ENCODE measurements at places on chromosomes 6 and 20.
A peak's percentile ranks its signal among the peaks of the same experiment; 100 is the strongest.

GRCh38 chr6:73614802-73615201, 39.0 kb downstream of the SLC17A5 start:
- DNase-seq, result no peak

GRCh38 chr6:136146130-136146529, 104.0 kb downstream of the MTFR2 start:
- no peak for DNase-seq

GRCh38 chr6:36197739-36198221, 1.2 kb downstream of the BRPF3 start:
- DNase-seq, result no peak

GRCh38 chr6:144379356-144379755, 94.2 kb downstream of the UTRN start:
- no peak for DNase-seq

- peak; percentile 90 for DNase-seq
Measured at GRCh38 chr6:36442671-36443470, at the start of the genes KCTD20 and PXT1. TSS of gene KCTD20 (plus strand) at chr6:36443000. CDS start at chr6:36470098, 27,098 bp downstream. TSS of gene PXT1 (minus strand) at chr6:36442854. CDS start at chr6:36426082, 16,772 bp downstream.

DNA sequence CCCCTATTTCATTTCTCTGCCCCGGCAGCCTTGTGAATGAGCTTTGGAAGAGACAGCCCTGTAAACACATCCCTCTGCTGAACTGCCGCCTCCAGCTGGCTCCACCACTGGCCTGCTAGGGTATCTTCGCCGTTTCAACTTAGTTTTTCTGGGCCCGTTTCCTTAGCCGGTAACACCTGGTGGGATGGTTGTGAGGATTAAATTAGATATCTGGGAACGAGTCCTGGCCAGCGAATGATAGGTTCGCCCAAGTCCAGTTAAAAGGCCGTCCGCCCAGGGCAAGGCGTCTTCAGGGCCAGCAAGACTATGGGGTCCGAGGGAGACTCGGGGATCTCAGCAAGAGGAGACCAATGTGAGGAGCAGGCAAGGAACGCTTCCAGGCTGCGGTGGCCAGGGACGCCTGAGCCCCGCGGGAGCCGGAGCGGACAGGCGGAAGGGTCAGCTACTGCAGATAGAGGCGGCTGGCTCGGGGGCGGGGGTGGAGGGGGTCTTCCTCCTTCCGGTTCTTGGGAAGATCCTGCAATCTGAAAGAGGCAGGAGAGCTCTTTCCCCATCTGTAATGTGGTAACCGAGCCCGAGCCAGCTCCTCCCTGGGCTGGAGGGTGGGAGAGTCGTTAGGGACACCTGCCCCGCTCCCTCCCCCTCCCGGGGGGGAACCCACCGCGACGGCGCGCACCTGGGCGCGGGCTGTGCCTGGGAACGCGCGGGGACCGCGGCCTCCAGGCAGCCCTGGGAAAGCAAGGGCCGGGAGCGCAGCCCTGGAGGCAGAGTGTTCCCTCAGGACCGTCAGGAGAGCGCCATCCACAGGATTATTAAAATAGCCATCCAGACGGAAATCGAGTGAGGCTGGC, 4.5 kb upstream of the PTCRA start:
- no peak for DNase-seq

- no peak for DNase-seq
Measured at GRCh38 chr6:101537753-101538316, 144.3 kb downstream of the GRIK2 start.

DNA sequence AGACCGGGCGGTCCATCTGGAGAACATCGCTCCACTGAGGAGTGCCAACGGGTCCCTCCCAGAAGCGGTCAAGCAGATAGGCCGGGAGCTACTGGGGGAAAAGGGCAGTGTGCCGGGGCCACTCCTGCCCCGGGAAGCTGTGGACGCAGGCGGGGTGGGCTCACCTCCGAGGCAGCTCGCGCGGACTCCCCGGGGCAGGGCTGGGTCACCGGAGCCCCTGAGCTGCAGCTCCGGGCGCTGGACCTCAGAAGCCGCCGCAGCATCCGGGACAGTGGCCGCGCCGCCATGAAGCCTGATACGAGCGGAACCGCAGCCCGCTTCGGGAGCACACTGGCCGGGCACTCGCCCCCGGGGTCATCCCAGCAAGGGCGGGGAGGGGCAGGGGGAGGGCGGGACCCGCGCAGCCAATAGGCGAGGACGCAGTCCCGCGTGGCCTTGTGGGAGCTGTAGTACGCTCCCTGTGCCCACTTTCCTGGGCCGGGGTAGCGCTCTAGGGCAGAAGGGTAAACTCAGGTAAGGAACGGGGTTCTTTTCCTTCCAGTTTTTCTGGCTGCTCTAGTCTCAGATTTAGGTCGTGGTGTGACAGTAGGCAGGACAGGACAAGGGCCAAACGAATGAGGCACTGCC, at the start of gene MOCS1:
Gene MOCS1 (minus strand): TSS at position 332 of the 627 bp plus-strand sequence. CDS start 45 bp downstream, at position 287.
- no peak for DNase-seq

DNA sequence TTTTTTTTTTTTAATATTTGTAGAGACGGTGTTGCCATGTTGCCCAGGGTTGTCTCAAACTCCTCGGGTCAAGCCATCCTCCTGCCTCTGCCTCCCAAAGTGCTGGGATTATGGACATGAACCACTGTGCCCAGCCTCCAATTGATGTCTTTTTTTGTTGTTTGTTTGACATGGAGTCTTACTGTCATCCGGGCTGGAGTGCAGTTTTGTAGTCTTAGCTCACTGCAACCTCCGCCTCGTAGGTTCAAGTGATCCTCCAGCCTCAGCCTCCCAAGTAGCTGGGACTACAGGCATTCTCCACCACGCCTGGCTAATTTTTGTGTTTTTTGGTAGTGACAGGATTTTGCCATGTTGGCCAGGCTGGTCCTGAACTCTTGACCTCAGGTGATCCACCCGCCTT, 9.4 kb upstream of the MROH8 start:
- no peak for DNase-seq

GRCh38 chr6:134230940-134231339, 87.0 kb downstream of the SGK1 start:
- DNase-seq, result no peak

DNA sequence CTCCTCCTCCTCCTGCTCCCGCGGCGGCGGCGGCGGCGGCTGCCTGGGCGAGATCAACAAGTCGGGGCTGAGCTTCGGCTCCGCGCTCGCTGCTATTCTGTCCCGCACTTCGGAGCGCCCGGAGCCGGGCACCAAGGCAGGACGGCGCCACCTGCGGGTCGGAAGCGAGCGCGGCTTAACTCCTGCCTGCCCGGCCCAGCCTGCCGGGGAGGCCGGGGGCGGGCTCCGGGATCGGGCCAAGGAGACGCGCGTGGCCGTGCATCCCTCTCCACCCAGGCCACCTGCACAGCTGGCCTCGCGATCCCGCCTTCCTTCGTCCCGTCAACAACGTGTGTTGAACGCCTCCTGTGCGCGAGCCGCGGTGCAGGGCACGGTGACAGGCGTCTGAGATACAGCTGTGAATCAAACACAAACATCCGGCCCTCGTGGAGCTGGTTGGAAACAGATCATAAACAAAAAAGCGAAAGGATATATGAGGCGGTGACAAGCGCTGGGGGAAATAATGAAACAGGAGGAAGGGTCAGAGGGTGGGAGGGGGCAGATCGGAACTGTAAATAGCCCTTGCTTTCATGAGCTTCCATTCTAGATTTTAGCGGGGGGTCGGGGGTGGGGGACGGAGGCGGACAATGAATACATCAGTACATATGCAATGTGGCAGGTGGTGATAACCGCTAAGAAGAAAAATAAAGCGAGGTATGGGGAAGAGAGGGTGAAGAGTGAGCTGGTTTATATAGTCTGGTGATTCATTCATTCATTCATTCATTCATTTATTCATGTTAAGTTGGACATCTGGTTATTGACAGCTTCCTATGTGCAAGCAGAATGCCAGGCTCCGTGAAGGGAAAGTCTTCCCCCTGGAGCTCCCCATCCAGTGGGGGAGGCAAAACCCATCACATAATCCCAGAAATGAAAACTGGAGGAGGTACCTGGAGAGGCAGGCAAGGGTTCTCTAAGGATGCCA, 2.0 kb upstream of the KCNB1 start:
- no peak for DNase-seq

DNA sequence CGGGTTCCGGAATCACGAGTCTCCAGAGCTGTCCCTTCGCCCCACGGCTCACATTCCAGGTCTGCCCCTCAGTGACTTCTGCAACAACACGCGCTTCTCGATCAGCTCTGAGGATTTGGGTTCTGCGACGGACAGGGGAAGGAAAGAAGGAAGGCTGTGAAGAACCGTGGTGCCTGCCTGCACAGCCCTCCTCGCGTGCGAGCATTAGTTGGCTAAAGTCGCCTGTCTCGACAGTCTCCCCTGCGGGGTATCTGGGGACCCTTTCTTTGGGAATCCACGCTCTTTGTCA, 23.1 kb downstream of the VPS52 start:
- DNase-seq, result no peak

- DNase-seq, result peak; percentile 76
Measured at GRCh38 chr6:31497531-31498476, at the start of gene MICB. TSS of gene MICB (plus strand) at chr6:31498145. CDS start at chr6:31498194, 49 bp downstream.

DNA sequence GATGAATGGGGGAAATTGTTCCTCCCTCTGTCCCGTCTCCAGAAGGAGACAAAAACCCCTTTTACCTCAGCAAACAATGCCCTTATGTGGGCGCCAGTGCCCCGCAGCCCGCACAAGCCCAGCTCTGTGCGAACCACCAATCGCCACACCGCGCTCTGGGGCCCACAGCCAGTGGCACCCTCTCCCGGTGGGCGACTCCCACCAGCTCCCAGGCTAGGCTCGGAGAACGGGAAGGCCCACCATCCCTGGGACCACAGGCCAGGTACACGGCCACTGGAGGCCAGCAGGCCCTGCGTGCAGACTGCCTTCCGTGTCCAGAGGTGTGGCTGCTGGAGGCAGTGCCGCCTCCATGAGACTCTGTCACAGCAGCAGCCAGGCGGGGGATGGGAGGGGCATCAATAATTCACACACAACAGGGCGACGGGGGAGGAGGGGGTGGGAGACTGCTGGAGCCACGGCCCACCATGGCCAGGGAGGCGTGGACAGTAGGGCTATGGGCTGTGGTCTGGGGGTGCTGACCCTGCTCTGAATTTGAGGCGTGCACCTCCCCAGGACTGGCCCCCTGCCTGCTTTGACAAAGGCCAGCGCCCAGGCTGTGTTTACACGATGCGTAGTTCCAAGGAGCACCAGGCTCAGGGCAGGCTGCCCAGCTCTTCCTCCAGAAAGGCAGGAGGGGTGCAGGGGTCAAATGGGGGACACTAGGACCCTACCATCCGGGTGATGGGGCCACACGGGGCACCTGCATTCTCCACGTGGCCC, 105.7 kb downstream of the ASXL1 start:
- no peak for DNase-seq

GRCh38 chr6:131823276-131823902, 15.6 kb downstream of the ENPP1 start:
- DNase-seq, result no peak

GRCh38 chr20:31707994-31708735, 14.5 kb downstream of the BCL2L1 start:
- DNase-seq, result peak; percentile 61

DNA sequence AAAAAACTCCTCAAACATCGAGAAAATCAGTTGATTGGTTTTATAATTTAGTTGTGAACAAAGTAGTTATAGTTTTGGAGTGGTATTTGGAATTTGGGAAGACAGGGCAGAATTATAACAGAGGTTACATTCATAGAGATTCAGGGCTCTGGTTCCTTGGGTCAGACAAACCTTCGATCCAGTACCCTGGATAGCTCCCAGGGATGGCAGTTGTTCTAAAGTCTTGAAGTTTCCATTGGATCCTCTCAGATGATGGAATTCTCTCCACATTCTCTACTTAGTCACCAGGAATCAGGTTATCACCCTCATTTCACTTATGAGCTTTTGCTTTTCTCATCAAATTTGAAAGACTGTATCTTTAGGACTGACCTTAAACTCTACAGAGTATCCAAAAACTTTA, 285.1 kb downstream of the CENPW start:
- no peak for DNase-seq

- DNase-seq, result no peak
Measured at GRCh38 chr20:37382482-37383120, 36.7 kb downstream of the SRC start.

GRCh38 chr20:37640600-37641561, 52.9 kb upstream of the CTNNBL1 start:
- DNase-seq, result no peak

DNA sequence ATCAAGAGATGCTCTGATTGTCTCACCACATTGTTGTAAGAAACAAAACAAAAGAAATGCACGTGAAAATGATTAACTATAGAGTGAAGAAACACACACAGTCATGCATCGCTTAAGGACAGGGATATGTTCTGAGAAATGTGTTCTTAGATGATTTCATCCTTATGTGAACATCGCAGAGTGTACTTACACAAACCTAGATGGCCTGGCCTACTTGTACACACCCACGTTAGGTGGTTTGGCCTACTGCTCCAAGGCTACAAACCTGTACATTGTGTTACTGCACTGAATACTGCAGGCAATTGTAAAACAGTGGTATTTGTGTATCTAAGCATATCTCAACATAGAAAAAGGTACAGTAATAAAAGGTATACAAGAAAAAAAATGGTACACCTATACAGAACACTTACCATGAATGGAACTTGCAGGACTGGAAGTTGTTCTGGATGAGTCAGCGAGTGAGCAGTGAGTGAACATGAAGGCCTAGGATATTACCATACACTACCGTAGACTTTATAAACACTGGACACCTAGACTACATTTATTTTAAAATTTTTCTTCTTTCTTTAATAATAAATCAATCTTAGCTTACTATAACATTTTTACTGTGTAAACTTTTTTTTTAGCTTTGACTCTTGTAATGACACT, 48.6 kb downstream of the FKBP5 start:
- DNase-seq, result no peak

GRCh38 chr6:73923905-73924485, 228.0 kb downstream of the CD109 start:
- no peak for DNase-seq

- DNase-seq, result no peak
Measured at GRCh38 chr6:143225929-143226328, 165.2 kb downstream of the AIG1 start.

- no peak for DNase-seq
Measured at GRCh38 chr6:139149383-139149782, 14.5 kb downstream of the HECA start.

- no peak for DNase-seq
Measured at GRCh38 chr6:12507636-12508035, 208.9 kb upstream of the PHACTR1 start.

DNA sequence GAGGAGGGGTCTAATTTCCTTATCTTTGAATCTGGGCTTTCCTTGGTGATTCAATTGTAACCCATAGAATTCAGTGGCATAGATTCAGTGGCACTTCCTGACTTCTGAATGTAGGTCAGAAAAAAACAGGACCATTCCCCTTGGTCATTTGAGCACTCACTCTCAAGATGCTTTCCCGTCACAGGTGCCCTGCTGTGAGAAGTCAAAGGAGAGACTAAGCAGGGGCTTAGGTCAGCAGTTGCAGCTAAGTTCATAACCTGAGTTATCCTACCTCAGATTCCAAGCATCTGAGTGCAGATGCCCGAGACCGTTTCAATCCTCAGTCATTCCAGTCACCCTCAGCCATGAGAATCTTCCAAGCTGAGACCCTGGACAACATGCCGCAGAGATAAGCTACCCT, 506.6 kb downstream of the FRK start:
- DNase-seq, result no peak

GRCh38 chr20:63448031-63448430, 24.4 kb downstream of the KCNQ2 start:
- no peak for DNase-seq

- DNase-seq, result no peak
Measured at GRCh38 chr20:42895020-42895419, 294.7 kb downstream of the PTPRT start.
